ENCODE measurements at places on chromosomes 2 and 18.

DNA sequence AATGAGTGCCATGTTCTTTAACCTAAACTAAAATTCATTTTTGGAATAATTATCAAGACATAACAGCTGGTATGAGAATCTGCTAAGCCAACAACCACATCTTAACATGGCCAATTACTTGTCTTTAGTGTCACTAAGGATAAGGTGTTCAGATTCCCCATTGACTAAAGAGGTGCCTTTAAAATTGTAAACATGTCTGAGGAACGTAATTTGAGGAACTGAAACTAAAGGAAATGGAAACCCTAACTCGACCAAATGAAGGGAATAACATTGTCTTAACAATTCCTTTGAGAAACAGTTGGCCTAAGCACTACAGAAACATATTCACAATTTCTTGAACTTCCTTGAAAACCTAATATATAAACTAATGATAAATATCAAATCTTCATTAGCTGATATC is 355.4 kb upstream of the GULP1 start:
- no peak for DNase-seq

DNA sequence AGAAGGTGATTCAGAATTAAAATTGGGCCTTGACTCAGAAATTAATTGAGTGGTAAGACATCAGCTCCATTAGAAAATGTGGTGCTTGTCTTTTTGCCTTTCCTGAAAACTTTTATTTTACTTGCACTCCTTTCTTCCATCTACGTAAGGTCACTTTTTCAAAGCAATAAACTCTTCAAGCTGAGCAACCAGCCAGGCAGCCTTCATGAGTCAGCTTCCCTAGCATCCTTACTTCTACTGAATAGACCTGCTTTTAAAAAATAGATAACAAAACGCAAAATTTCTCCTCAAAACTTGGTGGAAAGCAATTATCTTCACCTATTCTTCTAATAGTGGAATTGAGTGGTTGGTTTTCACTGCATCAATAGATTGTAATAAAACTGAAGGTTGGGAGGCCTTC is 504.2 kb downstream of the ARHGAP15 start:
- DNase-seq = no peak

DNA sequence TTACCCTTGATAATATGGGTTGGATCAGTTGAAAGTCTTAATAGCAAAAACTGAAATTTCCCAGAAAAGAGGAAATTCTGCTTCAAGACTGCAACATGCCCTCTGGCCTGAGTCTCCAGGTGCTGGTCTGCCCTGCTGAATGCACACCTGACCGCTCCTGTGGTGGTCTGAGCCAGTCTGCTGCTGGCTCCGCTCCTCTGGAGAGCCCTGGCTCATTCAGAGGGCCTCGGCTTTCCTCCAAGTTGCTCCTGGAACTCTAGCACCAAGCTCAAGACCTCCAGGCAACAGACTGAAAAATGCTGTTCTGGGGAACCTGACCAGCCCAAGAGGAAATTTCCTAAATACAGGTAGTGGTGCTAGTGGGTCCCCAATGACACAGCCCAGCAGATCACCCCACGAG is 64.8 kb downstream of the DIPK1C start:
- DNase-seq = no peak

DNA sequence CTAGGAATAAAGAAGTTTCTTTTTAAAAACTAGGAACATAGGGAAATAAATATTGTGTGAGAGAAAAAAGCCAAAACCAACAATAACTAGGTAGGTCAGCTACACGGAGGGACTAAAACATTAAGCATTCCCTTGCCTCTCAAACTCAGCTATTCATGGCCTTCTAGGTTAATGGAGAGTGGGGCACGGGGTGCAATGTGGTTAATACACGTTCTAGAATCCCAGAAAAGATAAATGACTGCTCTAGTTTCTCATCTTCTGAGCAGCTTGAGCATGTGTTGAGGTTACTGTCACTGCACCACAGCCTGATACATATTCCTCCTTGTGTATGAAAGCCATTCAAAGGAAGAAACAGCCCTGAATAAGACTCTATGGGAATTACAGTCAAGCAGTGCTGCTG is 31.4 kb downstream of the SLC8A1 start:
- DNase-seq = no peak

DNA sequence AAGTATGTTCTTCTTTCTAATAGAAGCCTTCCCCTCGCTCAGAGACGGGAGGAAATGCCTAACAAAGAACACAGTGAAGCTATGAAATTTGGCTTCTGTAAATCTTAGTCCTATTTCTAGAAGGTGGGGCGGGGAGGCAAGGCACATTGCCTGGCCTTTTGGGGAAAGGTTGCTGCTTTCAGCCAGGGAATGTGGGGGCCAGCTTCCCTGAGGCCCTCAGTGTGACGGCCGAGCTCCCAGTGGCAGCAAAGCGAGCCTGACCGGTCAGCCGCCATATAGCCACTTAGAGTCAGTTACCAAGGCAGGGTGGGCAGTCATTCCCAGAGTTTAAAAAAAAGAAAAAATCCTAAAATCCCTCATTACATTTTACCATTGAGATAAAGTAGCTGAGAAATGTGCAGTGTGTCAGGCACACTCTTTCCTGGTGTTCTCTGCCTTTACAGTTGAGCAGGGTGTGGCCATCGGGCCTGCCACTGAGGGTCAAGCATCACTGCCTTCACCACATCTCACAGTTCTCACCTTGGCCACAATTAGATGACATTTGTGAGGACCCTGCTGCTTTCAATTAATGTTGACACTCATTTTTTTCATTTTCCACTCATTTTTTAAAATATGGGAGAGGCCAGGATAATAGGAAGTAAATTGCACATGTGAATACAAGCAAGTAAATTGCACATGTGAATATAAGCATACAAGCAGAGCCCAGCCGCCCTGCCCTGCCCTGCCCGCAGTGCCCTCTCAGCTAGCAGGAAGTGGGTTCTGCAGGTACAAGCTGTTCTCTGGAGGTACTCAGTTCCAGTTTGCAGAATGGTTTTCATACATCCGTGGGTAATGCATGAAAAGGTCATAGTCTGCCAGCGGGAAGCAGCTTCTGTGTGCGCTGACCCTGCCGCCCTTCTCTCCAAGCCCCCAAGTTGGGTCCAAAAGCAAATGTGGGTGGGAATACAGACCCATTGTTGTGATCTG is 76.9 kb downstream of the WDSUB1 start:
- no peak for DNase-seq

GRCh38 chr2:150280231-150280630 is 207.2 kb downstream of the RND3 start:
- no peak for DNase-seq

DNA sequence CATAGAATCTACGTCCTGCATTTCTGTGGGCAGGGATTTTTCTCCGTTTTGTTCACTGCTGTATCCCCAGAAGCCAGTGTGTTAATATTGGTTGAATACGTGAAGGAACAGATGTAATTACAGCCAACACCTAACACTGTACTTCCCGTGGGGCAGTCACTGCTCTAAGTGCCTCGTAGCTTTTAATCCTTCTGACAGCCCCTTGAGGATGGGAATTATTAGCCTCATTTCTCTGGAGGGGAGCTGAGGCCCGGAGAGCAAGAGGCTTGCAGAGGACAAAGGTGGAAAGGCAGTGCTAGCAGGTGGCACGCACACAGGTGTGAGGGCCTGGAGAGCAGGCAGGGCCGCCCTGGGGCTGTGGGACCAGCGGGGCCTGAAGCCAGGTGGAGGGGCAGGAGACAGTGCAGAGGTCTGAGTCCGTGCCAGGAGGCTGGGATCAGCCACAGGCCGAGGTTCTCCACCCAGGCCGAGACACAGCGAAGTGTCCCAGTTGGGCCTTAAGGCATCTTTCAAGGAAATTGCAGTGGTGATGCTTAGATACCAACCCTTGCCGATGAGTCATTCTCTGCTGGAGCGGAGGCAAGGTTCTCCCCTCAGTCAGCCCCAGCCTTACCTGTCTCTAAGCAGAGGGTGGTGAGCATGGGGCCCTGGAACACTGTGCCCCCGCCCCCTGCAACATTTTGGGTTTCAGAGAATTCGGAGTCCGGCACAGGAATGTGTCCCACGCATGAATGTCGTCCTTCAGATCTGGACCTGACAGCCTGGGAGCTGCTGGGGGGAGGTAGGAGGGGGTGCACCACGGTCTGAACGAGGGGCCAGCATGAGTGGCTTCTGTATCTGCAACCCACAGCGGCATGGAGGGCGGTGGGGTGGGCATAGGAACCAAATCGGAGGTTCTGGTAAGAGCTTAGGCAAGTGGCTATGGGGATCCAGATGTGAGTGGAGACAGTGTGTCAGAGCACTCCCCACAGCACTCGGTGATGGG is 122.6 kb downstream of the GBX2 start:
- DNase-seq = no peak

- no peak for DNase-seq
Measured at GRCh38 chr18:73688161-73688560, 459.5 kb downstream of the FBXO15 start.

DNA sequence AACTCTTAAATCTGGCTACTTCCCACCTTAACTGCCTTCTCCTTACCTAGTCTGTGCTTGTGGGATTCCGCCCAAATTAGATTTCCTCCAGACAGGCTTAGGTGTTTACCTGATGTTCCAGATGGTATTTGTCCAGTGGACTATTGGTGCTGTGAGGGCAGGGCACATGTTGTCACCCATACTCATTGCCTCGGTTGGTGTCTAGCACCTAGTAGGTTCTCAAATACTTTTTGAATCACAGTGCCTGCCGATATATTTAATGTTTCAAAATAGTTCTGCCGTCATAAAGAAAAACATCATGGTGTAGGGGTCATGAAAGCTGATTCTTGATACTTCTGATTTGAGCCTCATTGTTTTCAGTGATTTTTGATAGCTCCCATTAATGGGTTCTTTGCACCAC is 1.1 kb downstream of the SEPTIN2 start:
- no peak for DNase-seq

- no peak for DNase-seq
Measured at GRCh38 chr2:4973973-4974372, 718.2 kb upstream of the SOX11 start.

- no peak for DNase-seq
Measured at GRCh38 chr2:135011633-135012032, 35.6 kb downstream of the MAP3K19 start.

DNA sequence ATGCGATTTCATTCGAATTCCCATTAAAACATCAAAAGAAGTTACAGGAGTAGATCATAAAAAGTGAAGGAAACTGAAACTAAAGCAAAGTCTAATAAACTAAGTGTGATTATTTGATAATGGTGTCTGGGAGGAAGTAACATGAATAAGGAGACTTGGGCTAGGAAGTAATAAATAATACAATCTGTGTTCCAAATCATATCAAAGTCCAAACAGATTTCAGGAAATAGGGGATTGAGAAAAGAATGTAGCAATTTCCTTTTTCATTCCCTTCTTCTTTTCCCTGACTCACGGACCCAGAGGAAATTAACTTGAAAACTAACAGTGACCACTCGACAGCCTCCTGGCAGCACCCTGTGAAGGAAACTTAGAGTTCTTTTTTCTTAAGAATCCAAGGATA is 758.4 kb upstream of the GCFC2 start:
- DNase-seq = no peak

- no peak for DNase-seq
Measured at GRCh38 chr2:166106431-166107015, 21.3 kb downstream of the SCN1A start.

DNA sequence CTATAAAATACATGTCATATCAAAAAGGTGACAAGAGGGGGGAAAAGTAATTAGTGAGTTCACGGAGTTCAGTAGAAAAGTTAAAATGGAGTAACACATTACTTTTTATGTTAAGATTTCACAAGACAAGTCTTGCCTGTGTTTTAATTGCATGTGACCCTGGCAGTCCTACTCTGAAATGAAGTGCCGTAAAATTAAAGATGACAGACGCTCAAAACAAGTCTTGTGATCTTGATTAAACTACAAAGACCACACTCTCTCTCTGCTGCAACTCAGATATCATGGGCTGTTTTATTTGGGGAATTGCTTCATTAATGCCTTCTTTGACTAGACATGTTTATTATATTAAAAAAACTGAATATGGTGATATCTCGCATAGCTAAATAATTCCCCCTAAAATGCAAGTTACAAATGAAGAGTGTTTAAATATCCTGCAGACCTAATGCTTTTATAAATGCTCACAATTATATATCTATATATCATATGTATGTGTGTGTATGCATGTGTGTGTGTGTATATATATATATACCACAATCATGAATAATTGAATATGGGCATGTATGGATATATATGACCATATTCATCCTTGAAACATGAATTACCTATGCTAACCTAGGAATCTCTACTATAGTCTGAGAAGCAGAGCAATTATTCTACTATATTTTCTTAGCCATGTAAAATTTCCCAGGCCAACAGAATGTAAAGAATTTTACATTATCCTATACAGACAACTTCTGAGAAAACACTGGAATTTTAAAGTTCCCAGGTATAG is 647.5 kb downstream of the ARHGAP15 start:
- DNase-seq = no peak

- DNase-seq = no peak
Measured at GRCh38 chr18:77066689-77067088, 65.9 kb downstream of the MBP start.

GRCh38 chr2:11932962-11933361 is 186.5 kb downstream of the LPIN1 start:
- no peak for DNase-seq

- no peak for DNase-seq
Measured at GRCh38 chr18:53139746-53140500, 799.9 kb downstream of the DCC start.

DNA sequence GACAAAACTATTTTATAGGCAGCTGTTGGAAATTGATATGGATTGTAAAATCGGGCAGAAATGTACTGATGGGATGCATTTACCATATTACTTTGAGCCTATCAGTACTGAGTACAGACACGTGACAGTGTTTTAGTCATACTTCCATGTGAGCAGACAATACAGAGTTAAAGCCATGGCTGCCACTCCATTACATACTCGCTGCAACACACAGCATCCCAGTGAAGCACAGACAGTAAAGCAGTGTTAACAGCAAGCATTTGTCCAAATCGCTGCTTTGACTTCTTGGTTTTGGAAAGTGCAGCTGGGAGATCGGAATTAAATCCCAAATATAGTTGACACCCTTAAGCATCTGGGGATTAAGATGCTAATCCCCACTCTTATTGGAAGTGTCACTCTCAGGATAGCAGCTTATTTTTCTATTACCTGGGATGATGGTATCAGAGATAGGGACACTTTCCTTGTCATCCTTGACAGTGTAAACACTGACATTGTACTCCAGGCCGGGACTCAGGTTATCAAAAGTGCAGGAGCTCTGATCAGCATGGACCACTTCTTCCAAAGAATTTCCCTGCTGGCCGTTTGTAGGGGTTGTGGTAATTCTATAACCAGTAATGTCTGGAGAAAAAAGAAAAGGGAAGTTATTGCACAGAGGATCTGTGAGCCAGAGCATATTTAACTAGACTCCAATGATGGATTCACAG is 41.6 kb downstream of the FN1 start:
- DNase-seq = no peak
